SK-N-MC (cell line): ENCODE measurements at places on chromosomes 11 and 22.

DNA sequence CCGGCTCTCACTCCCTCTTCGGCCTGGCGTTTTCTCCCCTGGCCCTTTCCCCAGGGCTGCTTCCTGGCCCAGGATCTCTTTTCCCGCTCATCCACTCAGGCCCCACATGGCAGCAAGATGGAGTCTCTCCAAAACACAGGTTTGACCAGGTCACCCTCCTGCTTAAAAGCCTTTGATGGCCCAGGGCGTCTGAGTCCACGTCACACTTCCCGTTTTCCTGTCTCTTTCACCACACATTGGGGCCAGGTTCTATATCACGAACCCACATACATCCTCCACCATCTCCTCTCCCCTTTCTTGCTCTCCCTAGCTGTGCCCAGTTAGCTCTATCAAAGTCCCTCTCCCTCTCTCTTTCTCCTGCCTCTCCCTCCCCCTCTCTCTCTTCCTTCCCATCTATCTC lies 7.8 kb upstream of the LRRC32 start:
- DNase-seq, result no peak

GRCh38 chr11:70255477-70256116 lies 14.9 kb upstream of the PPFIA1 start:
- DNase-seq, result no peak

DNA sequence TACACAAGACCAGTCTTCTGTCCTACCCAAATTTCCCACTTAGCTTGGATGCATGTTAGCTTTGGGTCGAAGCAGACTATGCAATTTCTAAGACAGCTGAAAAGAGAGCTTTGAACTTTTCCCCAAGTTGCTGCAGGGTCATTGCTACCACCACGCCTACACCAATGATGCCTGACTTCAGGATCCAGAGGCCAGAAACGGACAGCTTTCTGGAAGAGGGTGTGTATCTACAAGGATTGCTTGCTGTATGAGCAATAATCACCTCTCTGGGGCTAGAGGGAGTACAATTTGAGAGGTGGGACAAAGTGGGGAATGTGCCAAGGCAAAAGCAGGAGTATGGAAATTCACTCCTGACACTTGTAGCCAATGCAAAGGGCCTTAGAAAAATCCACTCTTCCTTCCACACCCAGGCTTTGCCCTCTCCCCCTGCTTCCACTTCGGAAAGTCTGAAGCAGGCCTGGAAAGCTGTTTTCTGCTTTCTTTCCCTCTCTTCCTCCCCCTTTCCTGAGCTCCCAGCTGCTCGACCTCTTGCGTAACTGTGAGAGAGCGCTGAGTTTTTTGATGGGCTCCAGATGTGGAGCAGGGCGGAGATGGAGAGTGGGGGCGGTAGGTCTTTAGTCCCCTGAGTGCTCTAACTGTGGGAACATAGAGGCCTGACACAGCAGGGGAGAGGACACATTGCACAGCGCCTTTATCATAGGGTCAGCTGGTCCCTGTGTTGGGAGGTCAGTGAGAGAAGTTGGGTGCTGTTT lies 2.1 kb upstream of the PHLDB1 start:
- DNase-seq, result peak; percentile 76

DNA sequence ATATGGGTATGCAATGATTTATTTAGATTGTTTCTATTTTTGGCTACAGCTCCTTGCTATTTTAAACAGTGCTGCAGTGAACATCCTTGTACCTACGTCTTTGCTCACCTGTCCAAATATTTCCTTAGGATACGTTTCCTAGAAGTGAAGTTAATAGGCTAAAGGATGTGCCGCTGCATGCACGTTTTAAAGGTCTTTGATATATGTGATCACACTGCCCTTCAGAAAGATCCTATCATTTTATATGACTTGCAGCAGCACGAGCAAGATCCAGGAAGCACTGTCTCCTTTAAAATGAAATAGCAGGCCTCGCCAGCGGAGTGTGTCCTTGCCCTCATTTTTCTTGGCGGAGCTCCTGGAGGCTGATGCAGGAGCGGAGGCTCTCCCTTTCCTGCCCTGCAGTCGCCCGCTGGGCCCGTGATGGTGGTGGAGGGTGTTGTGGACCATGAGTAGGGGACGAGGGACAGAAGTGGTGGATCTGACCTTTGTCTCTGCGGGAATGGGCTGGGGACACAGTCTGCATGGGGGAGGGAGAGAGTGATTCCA lies 19.4 kb downstream of the RPS6KA4 start:
- DNase-seq, result no peak

GRCh38 chr11:2389377-2390026 lies 11.0 kb upstream of the TSSC4 start:
- no peak for DNase-seq

- no peak for DNase-seq
Measured at GRCh38 chr11:63867511-63867910, 28.6 kb downstream of the MARK2 start.

GRCh38 chr11:31636983-31637382 lies 127.4 kb downstream of the ELP4 start:
- no peak for DNase-seq

DNA sequence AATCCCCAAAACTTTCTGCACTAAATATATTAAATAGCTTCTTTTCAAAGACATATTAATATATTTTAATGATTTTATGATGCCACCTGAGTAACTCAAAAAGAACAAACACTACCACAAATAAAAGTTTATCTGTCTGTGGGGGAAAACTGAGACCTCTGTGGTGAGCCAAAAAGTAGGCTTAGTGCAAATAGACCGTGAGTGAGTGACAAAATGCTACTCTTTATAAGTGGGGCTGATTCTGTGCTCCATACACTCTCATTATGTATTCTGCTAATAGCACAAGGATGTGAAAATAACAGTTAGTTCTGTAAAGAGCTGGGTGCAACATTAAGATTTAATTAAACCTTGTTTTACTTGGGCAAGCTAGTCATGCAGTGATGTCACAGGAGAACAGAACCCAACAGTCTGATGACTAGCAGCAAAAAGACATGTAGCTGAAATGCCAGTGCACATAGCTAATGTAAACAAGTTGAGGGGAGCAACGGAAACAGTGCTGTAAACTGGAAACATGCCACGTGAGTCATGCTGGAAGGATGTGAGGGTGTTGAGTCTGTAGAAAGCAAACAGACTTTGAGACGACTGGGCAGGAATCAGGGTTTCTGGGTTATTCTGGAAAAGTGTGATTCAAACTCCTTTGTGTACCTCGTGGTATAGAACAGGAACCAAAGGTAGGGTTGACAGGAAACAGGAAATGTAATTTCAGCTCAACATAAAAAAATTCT lies 1130.4 kb downstream of the LRRC4C start:
- DNase-seq, result no peak

DNA sequence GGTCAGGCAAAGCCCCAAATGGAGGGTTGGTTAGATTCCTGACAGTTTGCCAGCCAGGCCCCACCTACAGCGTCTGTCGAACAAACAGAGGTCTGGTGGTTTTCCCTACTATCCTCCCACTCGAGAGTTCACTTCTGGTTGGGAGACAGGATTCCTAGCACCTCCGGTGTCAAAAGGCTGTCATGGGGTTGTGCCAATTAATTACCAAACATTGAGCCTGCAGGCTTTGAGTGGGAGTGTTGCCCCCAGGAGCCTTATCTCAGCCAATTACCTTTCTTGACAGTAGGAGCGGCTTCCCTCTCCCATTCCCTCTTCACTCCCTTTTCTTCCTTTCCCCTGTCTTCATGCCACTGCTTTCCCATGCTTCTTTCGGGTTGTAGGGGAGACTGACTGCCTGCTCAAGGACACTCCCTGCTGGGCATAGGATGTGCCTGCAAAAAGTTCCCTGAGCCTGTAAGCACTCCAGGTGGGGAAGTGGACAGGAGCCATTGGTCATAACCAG lies 4.7 kb upstream of the TTC36 start:
- DNase-seq, result no peak

DNA sequence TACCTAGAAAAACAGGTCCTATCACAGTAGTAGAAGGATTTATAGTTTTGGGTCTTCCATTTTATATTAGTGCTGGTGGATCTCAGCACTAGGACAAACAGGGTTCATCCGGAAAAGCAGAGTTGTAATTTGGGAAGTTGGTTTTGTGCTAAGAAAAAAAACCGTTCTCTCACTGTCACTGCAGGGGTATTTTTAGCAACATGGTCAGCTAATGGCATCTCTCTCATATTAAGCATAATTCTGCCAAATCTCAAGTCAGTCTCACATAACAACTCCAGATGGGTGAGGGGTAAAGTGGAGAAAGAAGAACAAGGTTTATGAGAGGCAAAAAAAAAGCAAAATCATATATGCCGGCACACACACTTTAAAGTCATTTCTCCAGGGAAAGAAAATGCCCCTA lies 51.6 kb upstream of the GDPD4 start:
- DNase-seq, result no peak

DNA sequence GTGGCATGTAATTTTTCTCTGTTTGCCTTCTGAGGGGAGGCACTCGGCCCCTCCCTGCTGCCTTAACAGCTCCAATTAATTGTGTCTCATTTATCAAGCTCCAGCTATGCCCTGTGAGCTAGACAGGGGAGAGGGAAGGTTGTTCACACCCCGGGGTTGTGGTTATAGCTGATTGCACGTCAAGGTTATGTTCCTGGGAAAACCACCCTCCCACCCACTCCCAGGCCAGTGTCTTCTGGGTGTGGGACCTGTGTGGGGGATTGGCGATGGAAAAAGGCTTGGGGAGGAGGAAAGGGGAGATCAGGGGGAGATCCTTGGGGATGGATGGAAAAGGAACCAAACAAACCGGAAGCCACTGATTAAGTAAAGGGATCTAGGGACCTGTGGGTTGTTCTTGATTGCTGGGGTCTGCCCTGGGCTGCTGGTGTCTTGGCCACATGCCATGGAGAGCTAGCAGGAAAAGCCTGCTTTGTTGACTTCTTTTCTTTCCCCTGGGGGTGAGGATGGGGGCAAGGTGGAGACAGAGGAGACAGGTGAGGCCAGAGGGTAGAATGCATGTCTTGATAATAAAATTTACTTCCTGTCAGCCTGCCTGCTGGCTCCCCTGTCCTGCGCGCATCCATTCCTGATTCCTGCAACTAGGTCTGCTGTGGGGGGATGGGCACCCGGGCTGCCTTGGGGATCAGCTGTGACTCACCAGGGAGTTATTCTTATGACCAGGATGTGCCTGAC lies 13.5 kb upstream of the SORL1-AS1 start:
- no peak for DNase-seq

- DNase-seq, result no peak
Measured at GRCh38 chr11:90235526-90235925, 12.7 kb upstream of the CHORDC1 start.

GRCh38 chr11:110026858-110027626 lies 66.2 kb upstream of the ZC3H12C start:
- DNase-seq, result no peak

DNA sequence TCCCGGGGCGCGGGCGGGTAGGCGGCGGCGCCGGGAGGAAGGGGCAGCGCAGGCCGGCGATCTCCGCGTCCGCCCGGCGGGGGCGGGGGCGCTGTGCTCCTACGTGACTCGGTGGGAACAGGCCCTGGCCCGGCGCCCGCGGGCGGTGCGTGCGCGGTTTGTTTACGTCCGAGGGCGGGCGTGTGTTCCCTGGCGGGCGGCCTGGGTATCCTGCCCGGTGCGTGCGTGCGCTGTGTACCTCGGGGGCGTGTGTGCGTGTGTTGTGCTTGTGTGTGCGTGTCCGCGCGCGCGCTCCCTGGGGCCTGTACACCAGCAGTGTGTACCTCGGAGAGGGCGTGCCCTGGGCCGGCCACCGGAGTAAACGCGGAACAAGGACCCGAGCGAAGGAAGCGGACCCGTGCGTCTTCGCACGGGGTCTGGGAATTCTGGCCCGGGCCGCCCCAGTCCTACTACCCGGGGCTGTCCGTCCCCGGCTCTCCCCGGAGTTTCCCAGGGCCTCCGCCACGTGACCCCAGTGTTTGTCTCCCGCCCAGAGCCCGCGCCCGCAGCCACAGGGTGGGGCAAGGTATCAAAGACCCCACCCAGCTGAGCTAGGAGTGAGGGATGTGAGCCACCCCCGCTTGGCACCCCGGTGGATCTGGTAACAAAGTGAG lies 769 bp downstream of the MAFF start:
- DNase-seq, result no peak

- DNase-seq, result no peak
Measured at GRCh38 chr11:93846411-93846810, 4.0 kb downstream of the VSTM5 start.

- DNase-seq, result no peak
Measured at GRCh38 chr11:114084414-114084813, 24.9 kb downstream of the ZBTB16 start.

GRCh38 chr11:64619811-64620380 lies 28.9 kb downstream of the SLC22A12 start:
- DNase-seq, result peak; percentile 70

DNA sequence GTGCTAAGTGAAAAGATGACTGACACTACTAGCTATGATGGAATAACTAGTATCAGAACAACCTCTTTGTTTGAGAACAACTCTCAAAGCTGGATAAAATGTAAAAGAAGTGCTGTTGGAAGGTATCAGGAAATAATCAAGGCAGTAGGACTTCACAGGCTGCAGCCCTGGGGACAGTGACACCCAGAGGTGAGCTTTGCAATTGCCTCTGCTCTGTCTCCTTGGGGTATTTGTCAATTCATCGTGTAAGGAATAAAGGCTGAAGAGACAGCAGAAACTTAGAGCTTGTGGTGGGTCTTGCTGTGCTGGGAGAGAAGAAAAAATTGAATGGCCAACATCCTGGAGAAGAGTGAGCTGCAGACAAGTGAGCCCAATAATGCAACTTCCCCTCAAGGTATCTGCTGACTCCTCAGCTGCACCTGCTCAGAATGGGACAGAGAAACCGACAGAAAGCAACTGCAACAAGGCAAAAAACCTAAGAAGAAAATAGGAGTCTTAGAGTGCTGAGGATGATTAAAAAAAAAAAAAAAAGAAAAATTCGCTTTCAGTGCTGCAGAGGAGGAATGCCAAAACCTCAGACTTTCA lies 141.1 kb downstream of the RCN1 start:
- DNase-seq, result no peak

GRCh38 chr11:40306938-40307548 lies 1152.4 kb downstream of the LRRC4C start:
- DNase-seq, result no peak

GRCh38 chr11:126711977-126712625 lies 288.5 kb downstream of the KIRREL3 start:
- DNase-seq, result no peak

GRCh38 chr11:114440971-114441763 lies 1.9 kb downstream of the REXO2 start:
- no peak for DNase-seq
